ENCODE measurements at places on chromosomes 3 and 15.

- H3K4me3 ChIP-seq: no peak overlapping the region
- H3K4me1 ChIP-seq: peaks cover 3% of the 10 kb centered on the region
Measured at GRCh38 chr15:69794645-69795469, 302.9 kb downstream of the TLE3 start.

DNA sequence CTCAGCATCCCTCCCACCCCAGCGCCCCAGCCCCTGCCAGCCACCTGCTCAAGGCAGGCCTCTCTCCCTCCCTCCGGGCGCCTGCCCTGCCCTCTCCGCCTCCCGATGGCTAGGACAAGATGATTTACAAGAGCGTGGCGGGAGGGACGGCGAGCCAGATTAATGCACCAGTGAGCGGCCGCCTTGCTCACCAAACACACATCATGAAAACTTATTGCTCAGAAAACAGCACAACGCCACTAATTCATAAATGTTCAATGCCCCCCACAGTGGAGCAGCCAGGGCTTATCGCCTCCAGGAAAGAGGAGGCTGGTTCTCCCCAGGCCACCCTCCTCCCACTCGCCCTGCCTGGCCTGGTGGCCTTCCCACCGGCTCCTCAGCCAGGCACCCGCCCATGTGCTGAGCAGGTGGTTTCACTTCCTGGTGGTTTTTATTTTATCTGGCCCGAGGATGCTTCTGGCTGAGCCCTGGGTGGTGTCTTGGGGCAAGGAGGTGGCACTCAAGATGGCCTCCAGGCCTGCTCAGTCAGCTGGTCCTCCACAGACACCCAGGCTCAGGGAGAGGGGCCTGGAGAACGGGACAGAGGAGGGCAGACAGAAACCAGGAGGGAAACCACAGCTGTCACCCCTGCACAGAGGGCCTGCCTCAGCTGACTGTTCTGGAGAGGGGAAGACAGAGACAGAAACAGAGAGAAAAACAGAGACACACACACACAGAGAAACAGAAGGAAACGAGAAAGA lies 284.9 kb downstream of the UACA start:
- peaks cover 43% of the 10 kb centered on the region for H3K4me1 ChIP-seq
- no peak overlapping the region for H3K27ac ChIP-seq
- no peaks in the 10 kb centered on the region for H3K36me3 ChIP-seq

DNA sequence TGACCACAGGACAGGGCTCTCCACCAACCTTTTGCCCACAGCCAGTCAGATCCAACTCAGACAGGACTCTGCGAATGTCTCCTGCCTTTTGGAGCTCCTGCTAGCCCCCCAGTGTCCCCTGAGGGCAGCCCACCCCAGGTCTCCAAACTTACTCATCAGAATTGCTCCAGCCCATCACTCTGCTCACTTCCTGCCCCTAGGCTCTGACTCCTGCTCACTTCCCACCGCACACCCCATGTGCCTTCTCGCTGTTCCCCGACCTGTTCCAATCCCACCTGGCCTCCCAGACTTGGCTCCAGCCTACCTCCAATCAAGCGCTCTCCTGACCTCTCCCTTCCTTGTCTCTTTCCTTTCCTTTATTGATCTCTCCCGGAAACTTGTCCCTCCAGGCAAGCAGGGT lies 5.9 kb upstream of the STRA6 start:
- no peaks in the 10 kb centered on the region for H3K36me3 ChIP-seq
- H3K4me1 ChIP-seq: peaks cover 2% of the 10 kb centered on the region
- DNase-seq: no peak
- no peak overlapping the region for H3K27ac ChIP-seq

GRCh38 chr3:46881596-46882376 lies 4.3 kb downstream of the PTH1R start:
- H3K36me3 ChIP-seq: no peaks in the 10 kb centered on the region
- H3K4me3 ChIP-seq: peak overlapping the region; percentile 42
- no peak for DNase-seq
- H3K4me1 ChIP-seq: peaks cover 6% of the 10 kb centered on the region

DNA sequence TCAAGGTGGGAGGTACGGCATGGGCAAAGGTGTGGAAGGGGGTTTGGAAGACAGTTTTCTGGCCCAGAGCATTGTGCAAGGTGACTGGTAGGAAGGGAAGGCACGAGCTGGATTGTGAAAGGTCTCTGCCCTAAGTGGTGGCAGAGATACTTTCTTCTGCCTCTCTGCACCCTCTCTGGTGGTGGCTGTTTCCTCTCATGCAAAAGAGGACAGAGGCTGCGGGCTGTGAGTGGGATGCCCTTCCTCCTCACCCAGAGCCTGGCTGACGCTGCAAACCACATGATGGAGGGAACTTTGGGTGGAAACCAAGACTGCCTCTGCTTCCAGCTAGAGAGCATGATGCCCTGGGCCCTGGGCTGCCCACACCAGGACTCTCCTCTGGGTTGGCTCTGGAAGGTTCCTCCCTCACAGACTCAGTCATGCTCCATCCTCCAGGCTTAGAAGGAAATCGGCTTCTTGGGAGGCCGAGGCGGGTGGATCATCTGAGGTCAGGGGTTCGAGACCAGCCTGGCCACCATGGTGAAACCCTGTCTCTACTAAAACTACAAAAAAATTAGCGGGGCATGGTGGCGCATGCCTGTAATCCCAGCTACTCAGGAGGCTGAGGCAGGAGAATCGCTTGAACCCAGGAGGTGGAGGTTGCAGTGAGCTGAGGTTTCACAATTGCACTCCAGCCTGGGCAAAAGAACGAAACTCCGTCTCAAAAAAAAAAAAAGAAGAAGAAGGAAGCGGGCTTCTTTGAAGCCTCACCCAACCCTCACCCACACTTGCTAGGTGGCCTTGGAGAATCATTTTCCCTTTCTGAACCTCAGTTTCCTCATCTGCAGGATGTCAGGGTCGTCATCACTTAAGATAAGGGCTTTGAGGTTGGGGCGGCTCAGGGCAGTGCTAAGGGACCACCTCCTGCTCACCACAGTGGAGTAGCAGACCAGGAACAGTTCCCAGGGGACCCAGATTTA lies 8.3 kb downstream of the PSTPIP1 start:
- H3K27me3 ChIP-seq: no peaks in the 10 kb centered on the region
- peak overlapping the region; percentile 78 for H3K4me3 ChIP-seq
- peaks cover 91% of the 10 kb centered on the region for H3K4me1 ChIP-seq
- peak; percentile 81 for DNase-seq
- H3K36me3 ChIP-seq: peaks cover 58% of the 10 kb centered on the region

All from activated naive CD8-positive, alpha-beta T cell treated with anti-CD3 and anti-CD28 coated beads, Interleukin-2, amount 50 U/mL, for 24 hours (primary cell).